Sigmoid colon (tissue), 7 donors: ENCODE measurements at places on chromosomes 7 and 10. TPM values are rescaled to one million over a fixed set of nuclear protein-coding genes. Genes with fewer than 3 reads are reported as not detected.

The CDC14C gene
- total RNA-seq: not detected

The STK31 gene
- not detected for total RNA-seq

DNA sequence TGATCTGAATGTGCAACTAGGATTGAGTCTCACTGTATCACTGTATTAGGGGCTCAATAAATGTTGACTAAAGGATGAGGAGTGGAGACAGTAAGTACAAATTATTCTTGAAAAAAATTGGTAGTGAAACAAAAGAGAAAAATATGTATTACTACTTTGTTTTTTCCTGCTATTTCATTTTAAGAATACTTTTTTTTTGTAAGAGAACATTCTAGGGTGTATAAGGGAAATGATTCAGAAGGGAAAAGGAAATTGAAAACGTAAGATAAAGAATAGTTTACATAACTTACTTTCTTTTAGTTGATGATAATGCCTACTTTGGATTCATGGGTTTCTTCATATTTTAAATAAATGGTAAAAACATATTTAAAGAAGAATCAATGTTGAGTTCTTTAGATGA, 9.6 kb downstream of the CAPZA2 start:
- no peak for DNase-seq

The VIPR2 gene
- total RNA-seq: 16.4 TPM

DNA sequence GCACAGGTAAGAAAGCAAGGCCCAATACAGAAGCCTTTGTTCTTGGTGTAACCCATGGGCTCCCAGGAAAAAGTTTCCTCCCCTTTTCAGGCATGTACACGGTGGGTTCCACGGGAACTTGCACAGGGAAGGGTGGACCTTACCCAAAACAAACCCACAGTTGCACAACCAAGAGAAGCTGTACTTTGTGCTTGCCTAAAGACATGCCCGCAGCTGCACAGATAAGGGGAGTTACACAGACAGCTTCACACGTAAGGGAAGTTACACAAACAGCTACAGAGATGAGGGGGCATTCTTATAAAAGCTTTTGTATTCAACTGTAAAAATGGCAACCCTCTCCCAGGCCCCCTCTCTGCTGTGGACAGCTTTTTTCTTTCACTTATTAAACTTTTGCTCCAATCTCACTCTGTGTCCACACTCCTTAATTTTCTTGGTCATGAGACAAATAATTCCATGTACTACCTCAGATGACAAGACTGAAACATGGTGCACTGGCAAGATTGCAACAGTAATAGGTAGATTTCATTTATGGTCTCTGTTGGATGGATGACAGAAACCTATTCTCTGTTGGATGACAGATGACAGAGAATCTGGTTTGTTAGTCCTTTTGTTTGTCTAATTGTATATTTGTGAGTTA, 72.9 kb downstream of the ATE1 start:
- DNase-seq: no peak

GRCh38 chr7:24812305-24812945, 55.2 kb upstream of the GSDME start:
- no peak for DNase-seq

DNA sequence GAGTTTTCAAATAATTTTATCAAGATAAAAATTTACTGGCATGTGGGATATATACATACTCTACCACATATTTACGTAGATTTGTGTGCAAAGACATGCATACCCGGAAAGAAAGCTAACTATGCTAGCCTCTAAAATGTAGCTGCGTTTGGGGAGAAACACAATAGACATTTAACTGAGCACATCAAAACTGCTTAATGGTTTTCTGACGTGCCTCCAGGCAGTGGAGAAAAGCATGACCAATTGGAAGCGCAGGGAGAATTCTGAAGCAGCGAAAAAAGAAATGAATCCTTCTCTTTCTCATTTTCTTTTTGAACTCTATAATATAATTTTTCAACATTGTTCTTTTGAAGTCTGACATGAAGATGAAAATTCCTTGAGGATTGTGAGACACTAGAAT, 60.3 kb upstream of the LYZL1 start:
- no peak for DNase-seq

DNA sequence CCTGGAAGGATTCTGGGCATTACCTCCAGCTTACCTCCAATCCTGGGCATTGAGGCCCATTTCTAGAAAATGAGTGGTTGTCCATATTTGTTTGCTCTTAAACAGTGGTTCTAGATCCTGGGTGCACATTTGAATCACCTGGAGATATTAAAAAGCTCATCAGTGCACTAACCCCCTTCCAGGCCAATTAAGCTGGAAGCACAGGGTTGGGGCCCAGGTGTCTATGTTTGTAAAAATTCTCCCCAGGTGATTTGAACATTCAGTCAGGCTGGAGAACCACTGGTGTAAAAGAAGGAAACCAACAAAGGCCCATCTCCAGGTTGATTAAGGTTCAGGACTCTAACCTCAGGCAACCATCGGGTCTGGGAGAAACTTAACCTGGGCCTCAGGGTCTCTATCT, 102.6 kb upstream of the NANOS1 start:
- DNase-seq: no peak

- DNase-seq: no peak
Measured at GRCh38 chr10:24449321-24449740, 240.4 kb downstream of the KIAA1217 start.

- peak; percentile 75 for DNase-seq
Measured at GRCh38 chr7:100674411-100675104, 1.0 kb downstream of the GNB2 start.

The SKIDA1 gene
- total RNA-seq: 4.2 TPM

DNA sequence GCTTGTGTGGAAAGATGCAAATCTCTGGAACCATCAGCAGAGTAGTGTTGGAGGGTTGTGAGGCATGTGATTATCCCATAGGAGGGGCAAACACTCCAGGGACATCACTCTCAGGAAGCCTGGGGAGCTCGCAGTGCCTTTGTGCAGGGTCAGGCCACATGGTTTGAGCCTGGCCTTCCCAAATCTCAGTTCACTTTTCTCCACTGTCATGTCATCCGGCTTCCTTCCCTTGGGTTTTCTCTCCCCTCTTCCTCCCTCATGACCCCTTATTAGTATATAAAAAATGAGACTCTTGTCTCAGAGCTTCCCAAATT, 20.4 kb downstream of the TSPAN14 start:
- DNase-seq: no peak

DNA sequence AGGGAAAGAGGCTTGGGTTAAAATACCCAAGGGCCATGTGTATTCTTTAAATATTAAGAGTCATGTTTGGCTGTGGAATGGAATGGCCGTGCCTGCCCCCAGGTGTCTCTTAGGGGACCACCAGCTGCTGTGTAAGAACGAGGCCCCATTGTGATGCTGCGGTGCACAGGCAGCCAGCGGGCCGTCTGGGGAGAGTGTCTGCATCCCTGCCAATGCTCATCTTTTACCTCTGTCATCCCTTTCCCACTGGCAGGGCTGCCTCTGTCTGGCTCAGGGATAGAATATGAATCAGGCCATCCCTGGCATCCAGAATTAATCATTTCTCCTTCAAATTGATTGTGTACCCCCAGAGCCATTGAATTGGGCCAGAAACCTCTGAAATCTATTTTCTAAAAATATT, 137.8 kb upstream of the GALNT17 start:
- DNase-seq: no peak

DNA sequence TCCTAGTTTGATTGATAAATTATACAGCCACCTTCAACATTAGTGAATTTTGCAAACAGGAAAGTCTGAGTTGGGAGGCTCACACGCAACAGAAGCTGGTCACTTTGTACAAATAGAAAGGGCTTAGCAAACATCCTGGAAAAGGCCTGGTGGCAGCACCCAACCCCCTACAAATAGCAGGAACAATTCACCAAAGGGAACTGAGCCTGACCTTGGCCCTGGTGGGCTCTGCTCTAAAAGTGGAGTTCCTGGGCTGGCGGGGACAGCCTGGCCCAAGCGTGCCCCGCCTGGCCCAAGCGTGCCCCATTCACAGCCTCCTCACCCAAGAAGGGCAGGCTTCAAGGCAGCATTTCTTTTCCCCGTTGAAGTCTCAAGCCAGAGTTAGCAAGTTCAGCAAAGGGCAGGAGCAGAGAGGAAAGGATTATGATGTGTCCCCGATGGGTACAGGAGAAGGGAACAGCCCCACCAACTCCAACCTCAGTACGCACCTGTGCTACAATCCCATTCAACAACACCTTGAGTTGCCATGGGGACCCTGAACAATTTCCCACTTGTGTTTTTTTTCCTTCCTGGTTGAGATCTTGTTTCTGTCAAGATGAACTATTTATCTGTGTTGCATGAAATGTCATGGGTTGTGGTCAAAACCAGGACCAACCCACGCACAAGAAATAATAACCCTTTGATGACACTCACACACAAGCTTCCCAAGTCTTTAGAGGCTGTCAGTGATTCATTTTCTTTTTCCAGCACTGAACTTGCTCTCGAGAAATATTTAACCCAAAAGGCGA, 43.4 kb downstream of the RGS10 start:
- no peak for DNase-seq

- no peak for DNase-seq
Measured at GRCh38 chr7:40015790-40016296, 65.8 kb downstream of the CDK13 start.

DNA sequence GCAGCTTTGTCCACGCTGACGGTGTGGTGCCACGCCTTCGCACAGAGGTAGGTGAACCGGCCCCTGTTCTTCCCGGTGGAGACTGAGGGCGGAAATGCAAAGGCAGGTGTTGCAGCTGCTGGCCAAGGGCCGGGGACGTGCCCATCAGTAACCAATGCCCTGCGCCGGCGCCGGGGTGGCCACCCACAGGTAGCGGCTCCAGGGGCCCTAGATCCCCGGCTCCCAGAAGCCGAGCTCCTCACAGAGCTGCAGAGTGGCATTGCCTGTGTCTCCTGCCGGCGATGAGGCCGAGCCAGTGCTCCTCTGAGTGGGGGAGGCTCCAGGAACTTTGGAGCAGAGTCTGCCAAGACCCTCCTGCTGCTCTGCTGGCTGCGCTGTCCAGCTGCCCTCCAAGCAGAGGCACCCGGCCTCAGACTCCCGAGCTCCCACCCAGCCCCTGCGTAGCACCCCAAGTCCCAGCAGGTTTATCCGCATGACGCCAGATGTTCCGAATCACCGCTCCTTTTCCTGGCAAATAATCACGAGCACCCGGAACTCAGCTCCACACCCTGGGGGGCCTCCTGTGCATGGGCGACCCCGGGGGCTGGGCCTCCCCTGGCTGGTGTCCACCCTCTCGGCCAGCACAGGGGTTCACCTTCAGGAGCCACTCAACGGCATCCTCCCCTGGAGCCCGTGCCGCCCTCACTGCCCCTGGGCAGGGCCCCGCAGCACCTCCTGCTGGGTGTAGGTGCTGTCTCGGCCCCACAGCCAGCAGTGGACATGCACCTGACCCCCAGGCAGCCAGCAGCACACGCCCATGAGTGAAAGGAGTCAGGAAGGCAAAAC, 22.1 kb downstream of the CFAP46 start:
- DNase-seq: no peak

DNA sequence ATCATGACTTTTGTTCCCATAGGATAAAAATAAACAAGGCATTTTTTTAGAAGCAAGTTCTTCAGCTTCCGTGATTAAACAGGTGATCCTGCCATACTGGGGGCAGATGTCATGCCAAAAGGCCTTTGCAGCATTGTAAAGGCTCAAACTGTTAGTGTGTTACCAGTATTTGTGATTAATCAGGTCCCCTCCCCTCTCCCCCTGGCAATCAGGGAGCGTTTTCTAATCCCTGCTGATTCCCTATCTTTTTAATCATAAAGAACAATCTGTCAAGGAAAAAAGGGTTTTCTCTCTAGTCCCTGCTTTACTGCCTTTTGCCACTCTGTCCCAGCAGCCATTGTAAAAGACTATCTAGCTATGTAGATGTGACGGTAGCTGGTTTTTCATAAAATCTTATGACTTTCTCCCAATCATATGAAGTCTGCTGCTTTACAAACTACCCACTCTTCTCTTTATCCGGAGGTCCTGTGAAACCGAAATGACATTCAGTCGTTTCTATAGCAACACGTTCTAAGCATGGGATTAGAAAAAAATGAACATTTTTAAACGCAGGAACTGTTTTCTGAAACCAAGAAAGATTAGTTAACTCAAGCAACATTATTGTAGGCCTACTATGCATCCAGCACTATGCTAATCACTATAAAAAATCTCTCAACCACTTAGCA, 210.9 kb downstream of the RNLS start:
- no peak for DNase-seq

DNA sequence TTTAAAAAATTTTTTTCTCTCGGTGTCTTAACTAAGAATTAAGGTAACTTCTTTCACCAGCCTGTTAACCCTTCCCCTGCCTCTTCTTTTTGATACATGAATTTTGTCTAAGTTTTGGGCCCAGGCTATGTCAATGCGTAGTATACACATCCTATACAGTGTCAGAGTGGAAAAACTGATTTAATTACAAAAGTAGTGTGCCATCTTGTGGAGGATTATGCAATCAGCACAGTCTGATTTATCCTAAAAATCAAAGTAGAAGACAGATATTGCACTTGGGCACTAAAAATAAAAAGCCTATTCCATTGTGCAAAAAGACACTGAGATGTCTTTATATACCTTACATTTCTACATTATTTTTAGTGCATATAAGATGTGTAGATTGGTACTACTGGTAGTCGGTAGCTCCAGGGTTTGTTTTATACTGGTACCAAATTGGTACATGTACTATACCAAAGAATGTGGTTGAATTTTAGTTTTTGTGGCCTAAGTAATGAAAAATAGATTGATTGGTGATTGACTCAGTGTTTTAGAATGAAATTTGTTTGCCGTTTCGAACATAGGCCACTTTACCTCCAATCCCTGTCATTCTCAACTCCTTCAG, 96.6 kb downstream of the MKLN1 start:
- DNase-seq: no peak

- no peak for DNase-seq
Measured at GRCh38 chr10:12975906-12976305, 25.6 kb downstream of the CCDC3 start.

- DNase-seq: no peak
Measured at GRCh38 chr10:47357911-47358310, 9.7 kb downstream of the RBP3 start.

DNA sequence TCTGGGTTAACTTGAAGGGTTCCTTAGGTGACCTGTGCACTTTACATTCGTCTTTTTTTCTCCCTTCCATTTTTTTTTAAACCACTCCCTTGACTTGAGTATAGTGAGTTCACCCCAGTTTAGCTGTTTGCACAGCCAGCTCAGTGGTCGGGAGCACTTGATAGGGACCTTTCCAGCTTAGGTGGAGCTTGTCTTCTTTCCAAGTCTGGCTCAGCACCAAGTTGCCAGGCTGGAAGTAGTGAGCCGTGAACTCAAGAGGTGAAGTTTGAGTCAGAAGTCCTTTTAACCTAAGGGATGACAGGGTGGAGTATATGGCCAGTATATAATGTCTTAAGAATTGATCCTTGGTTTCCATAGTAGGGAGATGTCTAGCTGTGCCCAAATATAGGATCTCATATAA, 7.2 kb downstream of the DNAH11 start:
- no peak for DNase-seq

GRCh38 chr7:92590711-92591310, 621 bp upstream of the FAM133B start:
- DNase-seq: no peak

DNA sequence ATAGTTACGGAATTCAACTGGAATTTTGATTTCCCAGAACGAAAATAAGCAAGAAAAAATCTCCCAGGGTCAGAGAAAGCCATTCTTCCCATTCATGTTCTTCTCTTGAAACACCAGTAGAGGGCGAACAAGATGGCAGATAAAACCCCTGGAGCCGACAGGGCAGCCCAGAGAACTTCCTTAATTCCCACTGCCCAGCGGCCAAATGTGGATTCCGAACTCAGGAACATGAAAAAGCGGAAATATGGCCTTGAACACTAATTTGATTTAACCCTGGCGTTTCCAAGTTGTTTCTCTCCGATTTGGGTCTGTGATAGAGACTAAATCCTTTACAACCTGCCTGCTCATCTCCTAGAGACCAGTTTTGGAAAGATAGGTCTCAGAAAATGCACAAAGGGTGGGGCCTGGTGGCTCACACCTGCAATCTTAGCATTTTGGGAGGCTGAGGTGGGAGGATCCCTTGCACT, 100.7 kb upstream of the WAC start:
- DNase-seq: peak; percentile 77

The IFIT1B gene
- total RNA-seq: not detected
